ENCODE measurements at places on chromosomes 3 and 15.

DNA sequence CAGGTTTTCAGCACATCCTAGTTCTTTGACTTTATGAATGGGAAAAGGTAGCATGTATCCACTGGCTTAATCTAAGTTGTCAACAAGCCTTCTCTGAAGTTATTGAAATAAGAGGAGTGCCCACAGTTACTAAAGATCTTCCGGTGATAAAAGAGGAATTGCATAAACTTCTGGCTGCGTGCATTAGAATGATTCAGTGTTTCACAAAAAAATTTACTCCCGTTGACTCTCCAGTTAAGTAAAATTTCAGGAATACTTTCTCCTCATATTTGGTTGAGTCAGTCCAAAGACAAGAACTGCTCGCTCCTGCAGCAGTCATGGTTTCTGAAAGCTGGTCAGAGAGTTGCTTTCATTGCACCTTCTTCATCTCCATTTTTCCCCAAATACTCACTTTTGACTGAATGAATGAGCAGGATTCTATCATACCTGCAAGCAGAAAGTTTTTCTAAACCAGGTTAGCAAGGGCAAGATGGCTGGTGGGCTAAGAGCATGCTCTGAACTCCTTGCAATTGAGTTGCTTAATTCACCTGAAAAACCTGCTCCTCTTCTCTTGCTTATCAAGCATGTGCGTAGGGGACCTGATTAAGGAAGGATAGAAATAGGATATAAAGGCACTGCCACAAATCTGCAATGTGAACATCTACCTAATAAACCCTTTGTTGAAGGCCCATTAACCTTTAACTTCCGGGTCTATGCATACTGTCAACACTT is 64.2 kb upstream of the TIMP4 start:
- peak; percentile 21 for DNase-seq

GRCh38 chr15:96037584-96037983 is 292.9 kb upstream of the NR2F2 start:
- DNase-seq = no peak

GRCh38 chr15:68377766-68378165 is 54.2 kb downstream of the ITGA11 start:
- DNase-seq = no peak

DNA sequence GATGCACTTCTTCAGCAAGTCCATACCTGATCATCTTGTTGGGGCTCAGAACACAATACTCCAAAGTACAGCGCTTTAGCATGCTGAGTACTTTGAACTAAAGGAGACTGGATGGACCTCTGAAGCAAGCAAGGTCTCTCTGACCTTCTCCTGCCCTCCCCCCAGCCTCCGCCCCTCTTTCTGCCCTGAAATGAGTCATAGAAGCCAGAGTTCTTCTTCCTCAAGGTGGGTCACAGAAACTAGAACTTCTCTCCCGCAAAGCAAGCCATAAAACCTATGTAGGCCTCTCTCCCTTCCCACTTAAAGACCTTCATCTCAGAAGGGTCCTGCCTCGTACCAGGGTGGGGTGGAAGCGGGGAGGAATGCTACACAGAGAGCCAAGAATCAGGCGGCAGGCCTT is 230.5 kb upstream of the PROK2 start:
- DNase-seq = no peak

DNA sequence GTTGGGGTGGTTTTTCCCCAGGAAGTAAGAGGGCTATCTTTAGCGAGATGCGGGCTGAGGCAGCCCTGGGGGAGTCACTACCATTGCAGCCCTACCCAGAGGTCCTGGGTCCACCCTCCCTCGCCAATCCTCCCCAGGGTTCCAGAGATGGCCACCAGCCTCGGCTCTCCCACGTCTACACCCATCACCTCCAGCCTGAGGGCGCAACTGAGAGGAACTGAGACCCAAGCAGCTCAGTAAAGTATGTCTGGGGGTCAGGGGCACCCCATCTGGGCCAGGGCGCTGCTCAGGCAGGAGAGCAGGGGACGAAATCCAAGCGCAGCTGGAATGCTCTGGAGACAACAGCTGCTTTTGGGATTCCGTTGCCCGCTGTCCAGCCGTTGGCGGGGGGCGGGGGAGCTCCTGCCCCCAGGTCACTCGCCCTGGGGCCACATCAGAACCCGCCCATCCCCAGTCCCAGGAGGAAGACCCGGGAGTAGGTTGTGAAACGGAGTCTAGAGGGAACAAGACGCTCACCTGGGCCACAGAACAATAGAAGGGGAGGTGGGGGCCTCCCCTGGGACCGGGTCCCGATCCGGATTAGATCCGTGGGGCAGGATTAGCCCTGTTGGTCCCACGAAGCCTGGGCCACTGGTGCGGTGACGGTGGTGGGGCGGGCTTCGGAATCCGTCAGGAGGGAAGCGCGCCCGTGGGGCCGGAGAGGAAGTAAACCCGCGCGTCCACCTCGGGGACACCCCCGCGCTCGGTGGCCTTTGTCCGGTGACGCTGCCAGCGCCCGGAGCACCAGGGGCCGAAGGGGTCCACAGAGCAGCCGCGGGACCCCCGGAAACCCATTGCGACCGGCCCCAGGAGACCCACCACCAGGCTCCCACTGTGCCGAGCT is 1.4 kb upstream of the NDUFAF3 start:
- no peak for DNase-seq

GRCh38 chr3:95055288-95055687 is 992.4 kb downstream of the NSUN3 start:
- no peak for DNase-seq

- no peak for DNase-seq
Observed at GRCh38 chr3:43369404-43370292, 83.3 kb downstream of the SNRK start.

DNA sequence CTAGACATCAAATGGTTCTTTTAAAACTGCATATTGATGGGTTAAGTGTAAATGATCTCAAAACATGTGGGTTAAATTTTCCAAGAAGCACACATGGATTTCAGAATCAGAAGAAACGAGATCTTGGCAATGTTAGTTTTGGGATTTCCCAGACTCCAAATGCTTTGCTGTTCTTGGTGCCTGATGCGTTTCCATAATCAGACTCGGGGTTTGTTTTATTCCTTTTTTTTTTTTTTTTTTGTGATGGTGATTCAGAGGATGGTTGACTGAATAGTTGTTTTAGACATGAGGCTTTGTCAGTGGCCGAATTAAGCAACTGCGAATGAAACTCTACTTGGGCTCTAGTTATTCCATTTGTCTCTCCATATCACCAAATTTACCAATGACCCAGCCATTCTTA is 52.2 kb upstream of the FAM98B start:
- no peak for DNase-seq

GRCh38 chr3:113948015-113948917 is 453 bp downstream of the ZDHHC23 start:
- no peak for DNase-seq

DNA sequence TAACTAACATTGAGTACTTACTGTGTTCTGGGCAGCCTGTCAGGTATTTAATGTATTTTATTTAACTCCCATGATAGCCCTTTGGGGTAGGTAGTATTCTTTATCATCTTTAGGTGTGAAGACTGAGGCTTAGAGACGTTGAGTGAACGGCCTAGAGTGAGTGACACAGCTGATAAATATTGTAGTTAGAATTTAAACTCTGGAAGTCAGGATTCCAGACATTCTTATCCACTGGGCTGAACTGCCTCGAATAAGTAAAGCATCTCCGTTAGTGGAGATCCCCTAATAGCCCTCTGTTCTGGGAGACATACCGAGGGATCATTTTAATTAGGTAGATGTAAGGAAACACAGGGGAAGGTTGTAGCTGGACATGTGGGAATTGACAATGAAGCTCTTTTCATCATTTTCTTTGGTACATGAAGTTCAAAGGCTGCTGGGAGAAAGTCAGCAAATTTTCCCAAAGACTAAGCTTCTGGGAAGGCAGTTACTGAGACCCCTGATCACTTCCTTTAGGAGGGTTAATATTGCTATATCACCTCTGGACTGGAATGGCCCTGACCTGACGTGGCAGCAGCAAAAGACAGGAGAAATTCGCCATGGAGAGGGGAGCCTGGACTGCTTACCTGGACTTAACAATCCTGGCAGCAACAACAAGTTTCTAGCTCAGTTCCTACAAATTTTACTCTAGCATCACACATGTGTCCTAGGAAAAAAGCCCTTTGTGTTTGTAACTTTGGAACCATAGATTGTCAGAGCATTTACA is 11.7 kb upstream of the PDCD6IP start:
- no peak for DNase-seq

DNA sequence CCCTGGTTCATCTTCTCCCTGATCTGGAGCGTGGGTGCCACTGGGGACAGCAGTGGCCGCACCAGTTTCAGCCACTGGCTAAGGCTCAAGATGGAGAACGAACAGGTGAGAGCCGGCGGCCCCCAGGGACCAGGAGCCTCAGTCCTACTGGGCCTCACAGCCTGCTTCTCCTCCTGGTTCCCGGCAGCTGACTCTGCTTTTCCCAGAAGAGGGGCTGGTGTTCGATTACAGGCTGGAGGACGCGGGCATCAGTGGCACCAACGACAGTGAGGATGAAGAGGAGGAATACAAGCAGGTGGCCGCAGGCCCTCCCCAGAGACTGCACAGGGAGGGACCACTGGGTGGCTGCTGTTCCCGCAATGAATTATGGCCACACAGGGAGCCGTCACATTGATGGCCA is 54.4 kb downstream of the DNAH1 start:
- DNase-seq = no peak

- no peak for DNase-seq
Observed at GRCh38 chr3:55562700-55563099, 75.6 kb upstream of the WNT5A start.

GRCh38 chr15:69604072-69604411 is 151.4 kb downstream of the RPLP1 start:
- no peak for DNase-seq

GRCh38 chr15:88043396-88043795 is 213.1 kb downstream of the NTRK3 start:
- DNase-seq = no peak

- no peak for DNase-seq
Observed at GRCh38 chr15:71686221-71687050, 123.9 kb upstream of the NR2E3 start.

- DNase-seq = no peak
Observed at GRCh38 chr3:144289057-144289456, 317.4 kb downstream of the DIPK2A start.

- no peak for DNase-seq
Observed at GRCh38 chr15:77347197-77347596, 72.7 kb downstream of the PEAK1 start.

DNA sequence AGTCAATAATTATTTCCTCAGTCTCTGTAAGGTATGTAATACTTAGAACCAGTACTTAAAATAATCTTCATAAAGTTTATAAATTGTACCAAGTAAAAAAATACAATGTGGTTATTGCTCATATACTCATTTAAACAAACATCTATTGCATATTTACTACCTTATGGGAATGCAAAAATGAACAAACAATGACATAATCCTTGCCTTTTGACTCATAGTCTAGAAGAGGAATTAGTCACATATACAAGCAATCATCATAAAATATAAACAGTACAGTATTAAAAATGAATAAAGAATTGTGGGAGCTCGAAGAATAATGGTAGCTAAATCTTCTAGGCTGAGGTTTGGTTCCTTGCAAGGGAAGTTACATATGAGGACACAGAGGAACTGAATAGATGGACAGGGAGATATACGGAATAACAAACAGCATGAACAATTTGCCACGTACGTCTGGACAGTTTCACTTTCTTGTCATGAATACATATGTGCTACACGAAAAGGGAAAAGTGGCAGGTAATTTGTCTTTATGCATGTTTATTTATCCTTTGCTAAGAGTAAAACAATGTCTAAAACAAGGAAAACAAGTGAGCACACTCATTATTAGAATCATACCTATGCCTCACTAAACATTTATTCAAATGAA is 17.2 kb downstream of the IMPG2 start:
- no peak for DNase-seq

DNA sequence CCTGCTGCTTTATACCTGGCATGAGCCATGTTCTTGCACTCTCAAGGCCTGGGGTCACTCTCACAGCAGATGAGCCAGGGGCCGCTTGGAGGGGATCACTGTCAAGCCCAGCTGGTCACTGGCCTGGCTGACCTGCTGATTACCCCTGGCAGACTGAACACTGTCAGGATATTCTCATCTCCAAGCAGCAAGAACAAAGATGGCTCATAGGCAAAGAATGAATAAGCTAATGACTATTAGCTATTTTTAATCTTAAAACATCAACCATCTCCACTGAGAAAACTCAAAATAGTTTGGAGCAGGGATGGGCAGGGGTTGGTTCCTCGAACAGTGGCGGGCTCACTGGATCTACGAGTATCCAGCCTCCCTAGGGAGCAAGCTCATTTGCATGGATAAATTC is 64.4 kb upstream of the ACAN start:
- DNase-seq = no peak

DNA sequence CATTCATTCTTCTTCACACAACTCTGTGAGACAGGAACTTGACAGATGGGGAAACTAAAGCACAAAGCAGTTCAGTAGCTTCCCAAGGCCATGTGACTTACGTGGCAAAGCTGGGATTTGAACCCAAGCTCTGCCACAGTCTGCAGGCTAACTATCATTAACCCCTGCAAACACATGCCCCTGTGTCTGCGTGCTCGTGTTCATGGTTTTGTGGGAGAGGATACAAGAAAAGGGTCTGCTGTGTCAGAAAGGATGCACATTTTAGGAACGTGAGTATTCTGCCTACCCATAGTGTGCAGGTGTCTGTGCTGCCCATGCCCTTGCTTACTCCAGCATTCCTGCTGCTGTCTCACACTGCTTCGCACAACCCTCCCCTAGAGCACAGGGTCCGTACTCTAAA is 137.0 kb downstream of the CHDH start:
- DNase-seq = no peak

GRCh38 chr15:76868740-76869139 is 36.4 kb downstream of the SCAPER start:
- no peak for DNase-seq

DNA sequence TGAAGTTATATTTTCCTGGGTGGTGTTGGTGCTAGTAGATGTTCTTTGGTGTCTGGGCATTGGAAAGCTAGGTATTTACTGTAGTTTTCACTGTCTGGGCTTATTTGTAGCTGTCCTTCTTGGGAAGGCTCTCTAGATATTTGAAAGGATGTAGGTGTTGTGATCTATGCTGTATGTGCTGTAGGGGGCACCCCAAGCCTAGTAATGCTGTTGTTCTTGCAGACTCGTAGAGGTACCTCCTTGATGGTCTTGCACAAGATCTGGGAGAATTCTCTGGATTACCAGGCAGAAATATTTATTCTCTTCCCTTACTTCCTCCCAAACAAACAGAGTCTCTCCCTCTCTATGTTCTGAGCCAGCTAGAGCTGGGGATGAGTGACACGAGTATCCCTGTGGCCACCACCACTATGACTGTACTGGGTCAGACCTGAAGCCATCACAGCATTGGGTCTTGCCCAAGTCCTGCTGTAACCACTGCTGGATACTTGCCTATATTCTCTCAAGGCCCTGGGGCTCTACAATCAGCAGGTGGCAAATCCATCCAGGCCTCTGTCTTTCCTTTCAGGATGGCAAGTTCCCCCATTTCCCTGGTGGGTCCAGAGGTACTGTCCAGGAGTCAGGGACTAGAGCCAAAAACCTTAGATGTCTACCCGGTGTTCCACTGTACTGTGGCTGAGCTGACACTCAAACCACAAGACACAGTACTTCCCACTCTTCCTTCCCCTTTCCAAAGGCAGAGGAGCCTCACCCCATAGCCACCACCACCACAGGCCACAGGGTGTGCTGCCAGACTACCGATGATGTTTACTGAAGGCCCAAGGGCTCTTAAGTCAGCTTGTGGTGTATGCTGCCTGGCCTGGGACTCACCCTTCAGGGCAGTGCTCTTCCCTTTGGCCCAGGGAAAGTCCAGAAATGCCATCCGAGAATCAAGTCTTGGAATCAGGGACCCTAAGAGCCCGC is 195.2 kb upstream of the DPPA4 start:
- DNase-seq = no peak

Data from HTR-8/SVneo (cell line).